ENCODE measurements at places on chromosomes 3 and 15.

DNA sequence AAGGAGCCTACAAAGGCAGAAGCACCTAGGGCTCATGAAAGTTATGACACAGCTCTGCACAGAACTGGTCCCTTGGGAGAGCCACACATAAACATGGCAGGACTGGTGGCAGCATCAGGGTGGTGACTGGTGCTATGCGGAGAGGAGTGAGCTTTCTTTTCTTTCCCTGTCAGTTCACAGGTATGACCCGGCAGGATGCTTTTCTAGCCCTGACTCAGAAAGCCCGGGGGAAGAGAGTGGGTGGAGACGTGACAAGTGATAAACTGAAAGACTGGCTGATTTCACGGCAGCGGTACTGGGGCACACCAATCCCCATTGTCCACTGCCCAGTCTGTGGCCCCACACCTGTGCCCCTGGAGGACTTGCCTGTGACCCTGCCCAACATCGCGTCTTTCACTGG, 103.0 kb downstream of the LARS2 start:
- no peak for DNase-seq

GRCh38 chr3:77320514-77320913, 280.6 kb downstream of the ROBO2 start:
- no peak for DNase-seq

GRCh38 chr3:122014741-122015140, 7.3 kb downstream of the ILDR1 start:
- no peak for DNase-seq

DNA sequence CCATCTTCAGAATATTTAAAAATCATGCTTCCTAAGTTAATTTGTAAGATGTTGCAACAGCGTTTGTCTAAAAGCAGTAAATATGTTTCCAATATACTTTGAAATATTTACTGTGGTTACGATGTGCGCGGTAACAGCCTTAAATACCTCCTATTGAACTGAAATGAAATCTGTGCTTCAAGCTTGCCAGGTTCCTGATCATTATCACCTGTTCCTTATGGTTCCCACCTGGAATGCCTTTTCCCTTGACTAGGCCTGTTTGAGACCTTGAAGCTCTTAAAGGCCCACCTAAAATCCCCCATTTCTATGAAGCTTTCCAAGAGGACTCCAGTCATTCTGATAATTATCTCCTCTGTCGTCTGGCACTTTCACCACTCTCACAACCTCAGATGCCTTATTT, 146.7 kb downstream of the NAALADL2 start:
- no peak for DNase-seq

DNA sequence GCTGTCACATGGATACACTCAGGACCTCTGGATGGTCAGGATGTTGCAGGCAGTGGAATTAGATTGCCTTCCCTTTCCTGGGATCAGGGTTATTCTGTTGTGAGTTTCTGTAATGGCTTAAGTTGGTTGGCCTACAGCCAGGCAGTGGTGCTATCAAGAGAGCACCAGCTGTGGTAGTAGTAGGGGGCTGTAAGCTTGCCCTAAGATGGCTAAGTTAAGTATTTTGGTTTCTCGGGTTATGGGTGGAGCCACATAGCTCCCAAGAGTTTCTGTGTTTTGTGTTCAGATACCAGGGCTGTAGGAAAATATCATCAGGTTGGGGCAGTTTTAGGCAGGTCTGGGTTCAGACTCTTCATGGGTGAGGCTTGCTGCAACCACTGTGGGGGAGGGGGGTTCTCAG, 59.6 kb downstream of the LEKR1 start:
- no peak for DNase-seq

- DNase-seq, result no peak
These were observed 39.3 kb downstream of the DNAJC13 start for GRCh38 chr3:132456571-132456970.

DNA sequence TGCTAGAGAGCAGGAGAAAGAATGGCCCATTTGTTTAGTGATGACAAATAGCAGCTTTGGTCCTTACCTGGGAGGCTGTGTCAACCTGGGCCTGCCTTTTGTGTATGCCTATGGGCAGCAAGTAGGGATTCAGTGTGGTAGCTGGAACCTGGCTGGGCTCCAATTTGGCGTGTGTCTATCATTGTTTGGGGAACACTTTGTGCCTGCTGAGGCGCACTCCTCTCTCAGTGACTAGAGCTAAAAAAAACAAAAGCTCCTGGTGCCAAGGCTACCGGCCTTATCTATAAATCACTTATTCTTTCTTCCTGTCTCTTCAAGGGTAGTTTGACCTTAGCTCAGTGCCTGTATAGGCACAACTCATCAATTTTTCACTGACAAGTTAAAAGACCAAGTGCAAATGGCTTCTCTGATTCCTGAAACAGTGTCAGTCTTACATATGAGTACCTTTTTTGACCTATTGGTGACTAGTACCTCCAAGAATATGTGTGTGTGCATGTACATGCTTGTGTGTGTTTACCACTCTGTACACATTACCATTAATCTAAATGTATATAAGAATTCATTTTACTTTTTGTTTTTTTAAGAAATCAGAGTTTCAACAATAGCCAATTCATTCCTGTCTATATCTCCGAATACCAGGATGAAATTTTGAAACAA, 54.6 kb downstream of the GMNC start:
- no peak for DNase-seq

DNA sequence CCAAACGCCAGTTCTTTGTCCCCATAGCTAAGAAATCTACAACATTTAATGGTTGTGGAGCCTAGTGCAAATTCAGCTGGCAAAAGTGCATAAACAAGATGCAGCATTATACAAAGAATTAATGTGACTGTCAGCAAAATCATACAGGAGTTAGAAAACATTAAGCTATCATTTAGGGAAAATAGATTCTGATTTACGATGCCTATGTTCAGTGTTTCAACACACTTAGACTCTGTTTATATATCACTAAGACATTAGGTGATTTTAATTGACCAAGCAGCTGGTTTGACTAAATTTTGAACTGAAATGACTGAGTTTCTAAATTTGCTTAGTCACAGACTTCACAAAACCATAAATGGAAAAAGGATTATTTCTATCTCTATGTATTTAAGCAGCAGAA, 1076.8 kb downstream of the TBL1XR1 start:
- DNase-seq, result no peak

- no peak for DNase-seq
These were observed 101.2 kb upstream of the MEX3B start for GRCh38 chr15:82146990-82147461.

Data from glutamatergic neuron (in vitro differentiated cells).